ENCODE measurements at places on chromosomes 11 and 22.
A peak's percentile ranks its signal among the peaks of the same experiment; 100 is the strongest.

DNA sequence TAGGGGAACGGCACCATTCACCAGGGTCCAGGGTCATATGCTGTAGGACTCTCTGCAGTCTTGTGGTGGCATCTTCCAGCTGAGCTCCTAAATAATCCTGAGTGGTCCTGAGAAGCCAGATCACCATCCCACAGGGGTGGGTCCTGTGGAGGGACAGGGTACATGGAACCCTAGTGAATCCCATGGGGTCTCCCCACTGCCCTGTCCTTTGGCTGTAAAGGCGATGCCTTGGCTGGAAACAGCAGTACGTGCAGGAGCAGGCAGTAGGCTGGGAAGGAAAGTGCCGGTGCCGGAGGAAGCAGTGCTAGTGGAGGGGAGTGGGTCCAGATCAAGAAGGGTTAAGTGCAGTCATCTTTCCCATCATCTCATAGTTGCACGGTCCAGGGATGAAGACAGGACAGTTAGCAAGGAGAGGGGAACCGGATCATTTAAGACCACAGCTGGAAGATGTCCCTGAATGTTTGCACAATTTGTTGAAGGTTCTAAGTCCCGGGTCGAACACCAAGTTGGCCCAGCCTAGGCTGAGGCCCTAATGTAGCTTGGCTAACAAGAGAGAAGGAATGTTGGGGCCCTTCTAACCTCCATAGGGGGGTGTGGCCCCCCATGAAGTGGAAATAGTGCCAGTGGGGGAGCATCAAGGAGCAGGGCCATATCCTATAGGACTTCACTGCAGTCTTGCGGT lies 18.1 kb downstream of the TSPAN32 start:
- DNase-seq = no peak

- no peak for DNase-seq
Measured at GRCh38 chr22:26949193-26949592, 291.8 kb downstream of the MIAT start.

DNA sequence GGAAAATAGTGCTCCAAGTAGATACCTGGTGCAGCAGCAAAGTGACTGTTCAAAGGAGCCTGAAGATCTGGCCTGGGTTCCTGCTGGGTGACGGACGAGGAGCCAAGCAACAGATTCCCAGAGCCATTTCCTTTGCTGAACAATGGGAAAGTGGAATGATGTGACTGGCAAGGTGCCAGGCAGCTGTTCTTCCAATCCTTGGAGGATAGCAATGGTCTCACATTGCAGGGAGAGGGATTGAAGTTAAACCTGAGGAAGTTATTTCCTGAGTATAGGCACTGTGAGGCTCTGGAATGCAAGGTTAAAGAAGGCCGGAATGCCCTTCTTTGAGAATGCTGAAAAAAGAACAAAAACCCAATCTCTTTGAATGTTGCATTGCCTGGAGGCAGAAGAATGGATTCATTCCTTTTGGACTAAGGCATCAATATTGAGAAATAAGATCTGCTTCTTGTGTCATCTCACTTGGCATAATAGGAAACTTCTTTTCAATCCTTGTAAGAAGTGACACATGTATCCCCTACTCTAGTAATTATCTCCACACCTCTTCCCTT lies 223.8 kb downstream of the BLID start:
- no peak for DNase-seq

GRCh38 chr11:2547806-2548205 lies 103.0 kb downstream of the KCNQ1 start:
- DNase-seq = no peak

- DNase-seq = peak; percentile 34
Measured at GRCh38 chr11:13772223-13773046, 104.0 kb downstream of the FAR1 start.

DNA sequence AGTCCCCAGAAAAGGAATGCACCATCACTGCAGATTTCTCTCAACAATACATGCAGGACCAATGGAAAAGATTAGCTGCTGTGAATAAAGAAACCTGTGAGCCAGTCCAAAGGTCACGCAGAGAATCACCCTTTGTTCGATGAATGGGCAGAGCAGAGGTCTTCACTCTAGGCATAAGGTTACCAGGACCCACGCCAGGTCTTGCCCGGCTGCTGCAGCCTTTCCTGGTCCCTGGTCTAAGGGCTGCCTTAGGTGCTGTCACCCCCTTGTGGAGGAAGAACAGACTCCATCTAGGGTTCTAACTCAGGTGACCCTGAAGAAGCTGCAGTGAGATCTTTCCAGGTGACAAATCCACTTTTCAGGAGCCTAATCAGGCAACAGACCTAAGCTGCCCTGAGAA lies 29.0 kb upstream of the NAP1L4 start:
- peak; percentile 60 for DNase-seq

DNA sequence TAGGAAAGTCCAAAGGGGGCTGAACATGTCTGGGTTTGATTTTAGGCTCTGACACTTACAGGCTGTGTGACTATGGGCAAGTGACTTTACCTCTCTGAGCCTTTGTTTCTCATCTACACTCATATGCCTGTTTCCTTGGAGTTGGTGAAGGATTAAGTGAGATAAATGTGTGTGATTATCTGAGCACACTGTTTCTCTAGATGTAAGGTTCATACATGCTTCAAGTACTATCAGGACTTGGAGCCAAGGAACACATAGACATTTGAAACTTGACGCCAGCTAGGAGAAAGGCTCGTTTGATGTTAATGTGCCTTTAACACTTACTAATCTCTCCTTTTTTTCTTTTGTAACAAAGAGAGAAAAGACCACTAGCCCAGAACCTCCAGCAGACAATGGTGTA lies 9.7 kb downstream of the CRYBB1 start:
- no peak for DNase-seq

DNA sequence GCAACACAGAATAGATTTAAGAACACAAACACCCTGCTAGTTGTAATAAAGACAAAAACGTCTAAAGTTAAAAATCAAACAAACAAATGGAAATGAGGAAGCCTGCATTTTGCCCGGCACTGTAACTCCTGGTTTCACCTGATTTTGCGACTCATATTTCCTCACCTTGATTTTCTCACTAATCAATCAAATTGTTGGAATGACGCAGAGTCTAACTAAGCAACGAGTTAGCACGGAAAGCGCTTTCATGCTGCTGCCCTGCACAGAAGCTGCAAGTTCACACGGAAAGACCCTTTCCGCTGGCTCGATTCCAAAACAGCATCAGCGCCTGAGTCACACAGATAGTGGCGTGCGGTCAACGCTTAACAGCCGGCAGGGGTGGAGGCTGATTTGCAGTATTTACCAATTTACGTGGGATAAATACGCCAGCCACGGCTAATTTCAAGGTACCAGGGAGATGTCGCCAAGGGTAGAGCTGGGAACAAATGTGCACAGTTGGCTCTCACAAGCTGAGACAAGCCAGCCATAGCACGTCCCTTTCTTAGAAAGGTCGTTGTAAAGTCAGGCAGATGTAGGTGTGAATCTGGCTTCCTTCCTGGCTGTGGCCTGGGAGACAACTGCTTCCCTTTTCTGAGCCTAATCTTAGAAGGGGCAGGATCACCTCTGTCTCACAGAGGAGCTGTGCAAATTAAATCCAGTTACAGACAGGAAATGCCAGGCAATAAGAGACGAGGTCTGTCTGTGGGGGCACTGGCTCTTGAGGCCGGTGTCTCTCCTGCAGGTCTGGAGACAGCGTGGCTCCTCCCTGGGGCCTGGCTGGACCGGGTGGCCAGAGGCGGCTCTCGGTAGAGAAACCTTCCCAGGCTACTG lies 76.9 kb upstream of the TTLL12 start:
- peak; percentile 86 for DNase-seq

DNA sequence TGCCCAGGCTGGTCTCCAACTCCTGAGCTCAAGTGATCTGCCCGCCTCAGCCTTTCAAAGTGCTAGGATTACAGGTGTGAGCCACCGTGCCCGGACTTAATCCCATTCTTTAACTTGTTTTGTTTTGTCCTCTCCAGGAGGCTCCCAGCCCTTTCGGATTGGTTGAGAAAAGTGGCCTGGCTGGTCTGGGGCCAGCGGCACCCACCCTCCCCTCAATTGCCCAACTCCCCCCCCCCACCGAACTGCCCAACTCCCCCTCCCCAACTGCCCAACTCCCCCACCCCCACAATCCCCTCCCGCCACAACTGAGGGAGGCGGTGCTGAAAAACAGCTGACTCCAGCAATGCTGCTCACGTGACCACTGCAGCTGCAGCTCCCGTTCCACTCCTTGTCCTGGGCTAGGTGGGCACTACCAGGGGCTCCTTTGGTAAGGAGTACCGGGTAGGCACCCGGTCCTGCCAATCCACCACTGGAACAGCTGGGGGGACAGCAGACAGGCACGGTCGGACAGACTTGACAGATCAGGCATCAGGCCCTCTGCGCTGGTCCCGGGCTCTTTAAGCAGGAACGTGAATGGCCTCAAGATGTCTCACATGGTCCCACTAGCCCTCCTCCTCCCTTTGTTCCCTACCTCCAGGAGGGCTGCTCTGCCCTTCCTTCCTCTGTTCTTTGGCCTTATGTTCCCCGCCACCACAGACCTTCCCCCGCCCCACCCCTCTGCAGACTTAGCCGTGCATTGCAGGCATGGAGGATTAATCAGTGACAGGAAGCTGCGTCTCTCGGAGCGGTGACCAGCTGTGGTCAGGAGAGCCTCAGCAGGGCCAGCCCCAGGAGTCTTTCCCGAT lies at the start of gene TCN2:
TSS of gene TCN2 (plus strand) at position 720 of the 845 bp plus-strand sequence. CDS start 158 bp downstream, outside the sequence.
- peak; percentile 72 for DNase-seq

DNA sequence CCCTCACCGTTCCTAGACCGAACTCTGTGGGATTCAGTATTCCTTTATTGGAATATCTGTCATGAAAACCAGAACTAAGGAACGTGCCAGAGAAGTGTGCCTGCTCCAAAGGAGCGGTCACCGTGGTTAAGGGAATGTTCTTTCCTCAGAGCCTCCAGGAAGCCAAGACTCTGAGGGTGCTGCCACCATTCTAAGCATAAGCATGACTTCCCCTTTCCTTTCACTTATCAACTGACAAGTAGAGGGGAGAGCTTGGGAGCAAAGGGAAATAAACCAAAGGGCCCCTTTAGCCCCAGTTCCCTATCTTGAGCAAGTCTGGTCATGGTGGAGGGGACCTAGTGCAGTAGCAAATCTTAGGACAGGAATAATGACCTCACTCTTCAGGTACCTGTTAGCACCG lies 26.8 kb downstream of the CTR9 start:
- no peak for DNase-seq

- DNase-seq = no peak
Measured at GRCh38 chr11:132496341-132496740, 1036.0 kb downstream of the OPCML start.

DNA sequence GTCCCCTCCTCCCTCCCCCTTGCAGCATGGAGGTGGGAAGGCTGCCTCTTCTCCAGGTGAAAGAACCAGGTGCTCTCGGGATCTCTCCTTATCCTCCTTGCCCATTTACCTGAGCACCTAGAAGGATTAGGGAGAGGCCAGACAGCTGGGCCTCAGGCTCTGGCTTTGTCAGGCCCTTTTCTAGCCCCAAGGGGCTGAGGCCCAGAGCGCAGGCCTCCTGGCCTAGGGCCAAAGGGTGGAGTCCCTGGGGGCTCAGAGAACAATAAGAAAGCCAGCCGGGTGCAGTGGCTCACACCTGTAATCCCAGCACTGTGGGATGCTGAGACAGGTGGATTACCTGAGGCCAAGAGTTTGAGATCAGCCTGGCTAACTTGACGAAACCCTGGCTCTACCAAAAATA lies 5.4 kb upstream of the TTLL1 start:
- DNase-seq = no peak

- no peak for DNase-seq
Measured at GRCh38 chr11:104918113-104918824, 20.0 kb upstream of the CASP12 start.

GRCh38 chr11:113952588-113952987 lies 22.3 kb upstream of the HTR3A start:
- DNase-seq = no peak

GRCh38 chr11:10762185-10762584 lies 11.1 kb downstream of the CTR9 start:
- DNase-seq = peak; percentile 54

DNA sequence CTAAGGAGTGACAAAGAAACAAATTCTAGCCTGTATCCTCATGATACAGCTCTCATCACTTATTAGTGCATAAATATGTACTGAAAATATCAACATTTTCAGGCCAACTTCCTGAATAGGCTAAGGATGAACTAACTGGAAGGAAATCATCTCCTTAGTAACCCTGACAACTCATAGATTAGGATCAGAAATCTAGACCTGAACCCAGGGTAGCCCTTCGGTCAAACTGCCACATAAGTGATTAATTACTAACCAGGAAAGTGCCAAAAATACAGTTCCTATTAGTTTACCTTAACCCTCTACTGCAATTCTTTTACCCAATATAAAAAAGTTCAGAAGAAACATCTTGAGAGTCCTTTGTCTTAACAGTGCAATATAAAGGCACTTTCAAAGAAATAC lies 40.0 kb downstream of the AMBRA1 start:
- no peak for DNase-seq
